ENCODE measurements at places on chromosomes 3 and 15. TPM values are rescaled to one million over a fixed set of nuclear protein-coding genes. Genes with fewer than 3 reads are reported as not detected.

GRCh38 chr3:139710212-139710611, 32.4 kb upstream of the NMNAT3 start:
- DNase-seq = no peak

DNA sequence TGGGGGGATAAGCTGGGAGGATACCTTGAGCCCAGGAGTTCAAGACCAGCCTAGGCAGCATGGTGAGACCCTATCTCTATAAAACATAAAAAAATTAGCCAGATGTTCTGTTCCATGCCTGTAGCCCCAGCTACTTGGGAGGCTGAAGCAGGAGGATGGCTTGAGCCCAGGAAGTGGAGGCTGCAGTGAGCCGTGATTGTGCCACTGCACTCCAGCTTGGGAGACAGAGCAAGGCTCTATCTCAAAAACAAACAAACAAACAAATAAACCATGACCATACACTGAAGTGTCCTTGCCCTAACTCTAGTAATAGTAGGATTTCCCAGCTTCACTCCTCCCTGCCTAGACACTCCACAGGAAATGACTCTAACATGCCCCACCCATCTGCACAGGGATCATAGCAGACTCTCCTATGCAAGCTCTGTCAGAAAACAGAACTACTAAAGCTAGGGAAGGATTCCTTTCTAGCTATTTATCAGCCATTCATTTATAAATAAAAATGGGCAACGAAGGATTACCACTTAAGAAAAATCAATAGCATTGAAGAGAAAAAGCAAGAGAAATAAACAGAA, 4.6 kb downstream of the ERICH6 start:
- no peak for DNase-seq

DNA sequence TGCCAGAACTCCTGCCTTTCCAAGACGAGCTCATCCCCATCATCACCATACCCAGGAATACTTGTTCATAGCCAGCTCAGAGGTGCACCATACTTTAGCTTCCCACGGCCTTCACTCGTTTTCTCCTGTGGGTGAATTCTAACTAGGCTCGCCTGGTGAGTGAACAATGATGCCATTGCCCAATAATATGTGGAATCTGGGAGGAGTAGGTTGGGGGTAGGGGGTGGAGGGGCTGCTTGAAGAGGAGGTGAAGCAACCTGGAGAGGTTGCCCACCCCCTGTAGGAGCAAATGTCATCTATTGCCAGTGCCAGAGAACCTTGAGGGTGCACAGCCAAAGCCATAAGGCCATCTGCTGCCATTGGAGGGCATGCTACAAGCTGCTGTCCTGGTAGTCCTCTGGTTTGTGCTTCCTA, 592 bp upstream of the ZNF445 start:
- DNase-seq = no peak

- no peak for DNase-seq
These were observed 184.5 kb downstream of the OPA1 start for GRCh38 chr3:193777524-193777923.

C3orf20 gene
- 0.44 TPM for total RNA-seq

LINGO1 gene
- not detected for total RNA-seq

GOLGA8R gene
- total RNA-seq = 5.8 TPM

Measured in naive thymus-derived CD8-positive, alpha-beta T cell (primary cell).